Activated CD8-positive, alpha-beta memory T cell treated with anti-CD3 and anti-CD28 coated beads for 4 hours (primary cell): ENCODE measurements at places on chromosomes 13 and 19.

DNA sequence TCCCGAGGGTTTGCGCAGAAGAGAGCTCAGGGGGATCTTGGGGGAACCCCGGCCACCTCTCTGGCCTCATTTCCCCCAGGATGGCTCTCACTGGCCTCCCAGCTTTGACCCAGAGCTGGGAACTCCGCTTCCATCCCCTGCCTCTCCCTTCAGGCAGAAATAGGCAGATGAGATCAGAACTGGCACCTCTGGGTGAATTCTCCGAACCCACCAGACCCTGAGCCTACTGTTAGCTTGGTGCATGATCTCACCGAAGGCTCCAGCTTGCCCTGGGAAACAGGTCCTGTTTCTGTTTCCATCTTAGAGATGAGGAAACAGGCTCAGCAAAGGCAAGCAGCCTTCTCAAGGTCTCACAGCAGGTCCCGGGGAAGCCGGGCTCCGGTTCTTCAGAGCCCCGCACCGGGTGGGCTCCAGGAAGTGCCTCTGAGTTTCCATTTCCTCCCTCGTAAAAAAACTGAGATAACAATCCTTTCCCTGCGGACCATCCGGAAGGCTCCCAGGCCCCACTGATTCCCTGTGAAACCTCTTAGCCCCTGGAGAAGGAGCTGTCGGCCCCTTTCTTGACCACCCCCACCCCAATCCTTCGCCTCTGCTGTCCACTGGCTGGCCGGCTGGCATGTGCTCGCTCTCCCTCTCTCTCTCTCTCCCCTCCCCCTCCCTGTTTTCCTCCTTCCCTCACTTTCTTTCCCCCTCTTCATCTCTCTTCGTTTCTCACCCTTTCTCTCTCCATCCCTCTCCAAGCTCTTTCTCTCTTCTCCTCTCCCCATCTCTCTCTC, 2.1 kb downstream of the NECTIN2 start:
- no peak for DNase-seq

- DNase-seq = peak; percentile 96
Observed at GRCh38 chr13:50124536-50125303, 109.5 kb downstream of the KCNRG start.

- DNase-seq = peak; percentile 30
Observed at GRCh38 chr19:13234518-13234917, 84.3 kb downstream of the IER2 start.

DNA sequence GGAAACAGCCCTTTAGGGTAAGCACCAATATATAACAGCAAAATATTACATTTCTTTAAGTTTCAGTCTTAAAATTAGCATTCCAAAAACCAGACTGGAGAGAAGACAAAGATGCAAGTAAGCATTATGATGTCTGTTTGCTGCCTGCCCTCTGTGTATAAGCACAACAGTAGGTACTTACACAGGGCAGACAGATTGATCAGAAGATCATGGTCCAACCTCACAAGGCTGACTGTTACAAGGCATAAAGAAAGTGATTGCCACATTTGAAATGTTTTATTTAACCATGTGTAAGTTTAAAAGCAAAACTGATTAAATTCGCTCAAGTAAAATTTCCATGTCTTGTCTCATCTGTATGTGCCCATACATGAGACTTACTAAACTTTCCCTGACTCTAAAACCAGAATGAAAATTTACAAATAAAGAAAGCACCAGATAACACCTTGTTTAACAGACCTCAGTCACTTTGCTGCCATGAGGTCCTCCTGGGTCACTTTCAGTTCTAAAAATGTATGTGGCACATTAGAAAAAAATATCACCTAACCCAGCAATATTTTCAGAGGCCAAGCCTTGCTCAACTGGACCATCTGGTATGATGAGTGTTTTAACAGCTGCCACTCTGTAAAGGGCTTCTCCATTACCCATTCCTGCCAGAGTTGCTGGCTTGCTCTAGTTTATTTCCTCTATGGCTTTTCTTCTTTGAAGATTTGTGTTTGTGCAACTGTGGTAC, 297.0 kb downstream of the RBM26 start:
- DNase-seq = no peak

DNA sequence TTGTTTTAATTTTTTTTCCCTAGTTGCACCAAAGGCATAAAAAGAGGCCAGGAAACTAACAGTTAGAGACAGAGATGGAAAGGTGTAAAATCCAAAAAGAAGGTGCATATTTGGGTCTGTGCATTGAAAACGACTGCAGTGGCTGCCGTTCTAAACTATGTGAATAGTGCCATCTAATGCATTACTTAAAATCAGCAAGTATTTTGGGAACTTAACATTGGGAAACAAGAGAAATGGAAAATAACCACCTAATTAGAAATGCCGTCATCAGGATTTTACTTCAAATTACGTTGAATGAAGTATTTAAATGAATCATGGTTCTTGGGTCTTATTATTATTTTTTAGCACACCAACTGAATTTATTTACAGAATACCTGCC, 189.5 kb upstream of the MIR17HG start:
- DNase-seq = no peak

DNA sequence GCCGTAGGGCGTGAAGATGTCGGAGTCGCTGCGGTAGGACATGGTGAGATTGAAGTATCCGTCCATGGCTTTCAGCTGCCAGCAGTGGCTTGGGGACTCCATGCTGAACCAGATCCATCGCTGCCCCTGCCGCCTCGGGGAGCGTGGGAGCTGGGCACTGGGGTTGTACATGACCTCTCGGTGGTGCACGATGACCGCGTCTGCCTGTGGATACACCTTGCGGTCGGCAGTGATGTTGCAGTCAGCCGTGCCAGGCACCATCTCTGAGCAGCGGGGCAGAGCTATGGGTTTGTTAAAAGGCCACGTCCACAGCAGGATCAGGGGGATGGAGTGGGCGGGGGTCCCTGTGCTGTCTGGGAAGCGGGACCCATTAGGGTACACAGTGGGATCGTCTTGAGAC, 7.4 kb downstream of the FUT6 start:
- no peak for DNase-seq

GRCh38 chr19:11024259-11024658, 63.4 kb downstream of the SMARCA4 start:
- DNase-seq = no peak

DNA sequence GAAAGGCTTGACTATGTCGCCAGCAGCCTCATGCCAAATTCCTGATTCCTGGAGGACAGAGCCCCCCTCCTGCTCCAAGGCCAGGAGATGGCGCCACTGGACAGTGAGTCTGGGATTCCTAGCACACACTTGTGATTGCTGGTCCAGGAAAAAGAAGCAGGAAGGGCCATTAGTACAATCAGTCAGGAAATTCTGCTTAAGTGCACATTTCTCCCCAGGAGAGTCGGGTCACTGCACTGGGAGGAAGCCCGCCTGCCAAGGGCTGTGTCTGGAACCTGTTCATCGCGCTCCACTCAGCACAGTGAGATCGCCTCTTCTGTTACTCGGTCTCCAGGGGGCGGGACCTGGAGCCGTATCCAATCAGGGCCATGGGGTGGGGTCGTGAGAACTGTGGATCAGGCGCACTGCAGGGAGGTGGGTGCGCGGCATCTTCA, 65.1 kb downstream of the ZNF823 start:
- no peak for DNase-seq

DNA sequence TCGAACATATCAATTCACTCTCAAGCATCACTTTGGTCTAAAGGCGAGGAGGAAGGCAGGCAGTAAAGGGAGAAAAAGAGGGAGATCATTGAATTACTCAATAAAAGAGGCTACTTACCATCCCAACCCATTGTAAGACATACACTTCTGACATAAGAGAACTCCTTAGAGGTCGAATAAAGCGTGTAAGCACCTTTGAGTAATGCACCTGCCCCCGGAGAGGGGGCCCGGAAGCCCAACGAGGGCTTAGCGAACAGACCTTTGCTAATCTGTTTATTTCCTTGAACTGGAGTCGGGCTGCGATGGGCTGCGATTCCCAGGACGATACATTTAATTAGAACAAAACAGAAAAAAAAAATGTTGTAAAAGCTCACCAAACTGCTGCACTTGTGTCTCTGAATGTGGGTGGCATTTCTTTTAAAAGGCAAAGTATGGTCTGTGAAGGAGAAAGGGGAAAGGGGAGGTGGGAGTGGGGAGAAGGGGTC, 3.0 kb downstream of the ZC3H4 start:
- peak; percentile 37 for DNase-seq

DNA sequence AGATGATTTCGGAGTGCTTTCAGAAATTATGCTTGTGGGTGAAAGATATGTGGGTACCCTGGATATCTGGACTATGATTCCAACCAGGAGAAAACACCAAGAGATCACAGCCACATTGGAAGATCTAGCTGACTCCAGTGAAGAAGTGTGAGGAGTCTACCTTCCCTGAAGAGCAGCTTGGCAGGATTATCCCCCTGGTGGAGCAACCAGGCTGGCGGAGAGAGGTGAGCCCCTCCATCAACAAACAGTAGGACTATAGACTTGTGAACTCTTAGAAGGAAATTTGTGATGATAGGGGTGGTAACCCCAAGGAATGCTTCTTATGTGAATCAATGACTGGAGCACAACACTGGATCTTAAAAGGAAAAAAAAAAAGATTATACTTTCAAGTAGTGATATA, 47.8 kb upstream of the DIAPH3 start:
- no peak for DNase-seq
